Ureter (tissue), 1 donor: ENCODE measurements at places on chromosomes 5 and 9. TPM values are rescaled to one million over a fixed set of nuclear protein-coding genes. Genes with fewer than 3 reads are reported as not detected.

BASP1 gene
- 77.8 TPM for total RNA-seq

PAEP gene
- not detected for total RNA-seq

STKLD1 gene
- 0.75 TPM for total RNA-seq

BTNL3 gene
- not detected for total RNA-seq

DMRT3 gene
- total RNA-seq: not detected

ZDHHC11 gene
- total RNA-seq: 39.5 TPM
